GM13977 (cell line): ENCODE measurements at places on chromosomes 3 and 15.

GRCh38 chr3:104392327-104392726 is 974.4 kb upstream of the ALCAM start:
- DNase-seq, result no peak

- DNase-seq, result no peak
Observed at GRCh38 chr3:112984485-112984884, 6.3 kb upstream of the GTPBP8 start.

- DNase-seq, result no peak
Observed at GRCh38 chr3:94714194-94714593, 651.3 kb downstream of the NSUN3 start.

- no peak for DNase-seq
Observed at GRCh38 chr3:41482134-41482533, 282.8 kb downstream of the CTNNB1 start.
